Panc1 (cell line): ENCODE measurements at places on chromosomes 16 and 17. TPM values are rescaled to one million over a fixed set of nuclear protein-coding genes. Genes with fewer than 3 reads are reported as not detected.

DNAI2 gene
- not detected for total RNA-seq

ACAP1 gene
- 2.7 TPM for total RNA-seq

ADORA2B gene
- total RNA-seq = 42.7 TPM

PRSS27 gene
- total RNA-seq = 3.3 TPM

PPP1R1B gene
- 45.7 TPM for total RNA-seq

CA5A gene
- not detected for total RNA-seq
